ENCODE measurements at places on chromosomes 5 and 9.

DNA sequence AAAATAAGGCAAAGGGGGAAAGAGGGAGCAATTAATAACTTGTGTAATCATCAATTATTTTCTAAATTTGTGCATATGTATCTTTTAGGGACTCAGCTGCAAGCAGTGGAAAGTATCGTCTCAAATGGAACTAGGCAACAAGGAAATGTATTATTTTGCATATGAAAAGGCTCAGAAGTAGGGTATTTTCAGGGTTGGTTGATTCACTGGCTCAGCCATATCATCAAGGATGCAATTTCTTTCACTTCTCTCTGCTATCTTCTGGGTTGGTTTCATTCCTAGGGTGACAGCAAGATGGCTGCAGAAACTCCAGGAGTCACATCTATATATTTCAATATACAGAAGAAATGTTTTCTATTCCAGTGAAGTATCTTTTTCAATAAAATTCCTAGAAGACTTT, 509.8 kb downstream of the DMAC1 start:
- no peak for DNase-seq

DNA sequence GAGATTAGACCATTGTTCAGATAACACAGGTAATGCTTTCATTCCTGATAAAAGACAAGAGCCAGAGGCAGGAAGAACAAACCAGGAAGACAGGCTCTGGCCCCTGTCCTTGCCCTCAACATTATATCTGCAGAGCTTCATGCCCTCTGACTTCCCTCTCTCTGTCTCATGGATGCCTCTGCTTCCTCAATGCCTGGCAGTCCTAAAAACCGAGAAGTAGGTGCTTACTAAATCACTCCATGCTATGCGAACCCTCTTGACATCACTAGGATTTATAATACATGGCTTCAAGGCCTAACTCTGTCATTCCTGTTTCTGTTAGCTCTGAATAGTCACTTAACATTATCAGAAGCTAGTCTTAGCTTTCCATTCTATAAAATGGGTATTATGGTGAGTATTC, 117.8 kb downstream of the TLR4 start:
- no peak for DNase-seq

GRCh38 chr9:35516479-35516878, 26.6 kb downstream of the RUSC2 start:
- DNase-seq: peak; percentile 42

DNA sequence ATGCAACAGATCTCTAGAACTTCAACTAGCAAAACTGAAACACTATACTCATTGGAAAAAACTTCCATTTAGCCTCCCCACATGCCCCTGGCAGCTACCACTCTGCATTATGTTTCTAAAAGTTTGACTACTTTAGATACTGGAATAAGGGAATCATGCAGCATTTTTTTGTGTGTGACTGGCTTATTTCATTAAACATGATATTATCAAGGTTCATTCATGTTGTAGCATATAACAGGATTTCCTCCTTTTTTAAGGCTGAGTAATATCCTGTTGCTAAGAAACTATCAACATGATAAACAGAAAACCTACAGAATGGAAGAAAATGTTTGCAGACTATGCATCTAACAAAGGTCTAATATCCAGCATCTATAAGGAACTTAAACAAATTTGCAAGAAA, 597.9 kb downstream of the DMRTA1 start:
- DNase-seq: no peak

DNA sequence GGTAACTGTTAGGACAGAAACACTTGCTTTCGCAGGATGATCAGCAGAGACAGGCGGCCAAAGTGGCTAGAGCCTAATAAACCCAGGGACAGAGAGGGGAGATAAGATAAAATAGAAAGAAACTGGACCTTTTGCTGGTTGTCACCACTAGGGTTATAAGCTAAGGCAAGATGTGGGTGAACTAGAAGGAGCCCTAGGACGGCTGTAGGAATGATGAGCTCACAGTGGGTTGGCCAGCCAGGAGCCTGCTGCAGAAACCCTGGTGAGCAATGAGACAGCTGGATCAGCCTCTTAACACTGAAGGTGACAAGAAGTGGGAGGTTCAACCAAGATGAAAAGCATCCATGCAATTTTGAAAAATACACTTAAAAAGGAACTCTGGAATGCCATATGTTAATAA, 13.5 kb downstream of the CTNND2 start:
- DNase-seq: no peak

DNA sequence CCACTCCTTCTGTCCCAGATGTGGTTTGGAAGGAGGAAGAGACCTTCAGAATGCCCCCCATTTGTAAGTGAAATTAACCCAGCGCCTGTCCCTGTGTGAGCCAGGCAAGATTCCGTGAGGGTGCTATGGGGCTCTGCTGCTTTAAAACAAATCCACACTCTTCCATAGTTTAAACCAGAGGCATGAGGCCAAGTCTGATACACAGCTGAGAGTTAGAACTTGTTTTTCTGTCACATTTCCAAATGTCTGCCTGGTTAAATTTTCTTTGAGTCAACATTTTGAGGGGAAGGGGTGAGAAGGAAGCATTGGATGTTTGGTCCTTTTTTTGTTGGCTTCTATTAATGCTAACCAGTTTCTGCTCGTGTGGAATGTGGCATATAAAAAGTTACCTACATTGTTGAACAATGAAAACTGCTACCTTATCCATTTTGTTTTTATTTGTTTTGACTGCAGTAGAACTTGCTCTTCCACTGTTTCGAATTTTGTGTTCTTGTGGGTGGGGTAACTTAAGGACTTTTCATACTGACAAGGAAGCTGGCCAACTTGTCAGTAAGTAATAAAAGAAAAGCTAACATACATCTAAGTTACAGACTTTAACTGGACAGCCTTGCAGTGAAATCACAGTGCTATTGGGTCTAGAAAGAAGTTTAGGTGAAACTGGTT, 12.9 kb downstream of the RGMB start:
- DNase-seq: no peak

DNA sequence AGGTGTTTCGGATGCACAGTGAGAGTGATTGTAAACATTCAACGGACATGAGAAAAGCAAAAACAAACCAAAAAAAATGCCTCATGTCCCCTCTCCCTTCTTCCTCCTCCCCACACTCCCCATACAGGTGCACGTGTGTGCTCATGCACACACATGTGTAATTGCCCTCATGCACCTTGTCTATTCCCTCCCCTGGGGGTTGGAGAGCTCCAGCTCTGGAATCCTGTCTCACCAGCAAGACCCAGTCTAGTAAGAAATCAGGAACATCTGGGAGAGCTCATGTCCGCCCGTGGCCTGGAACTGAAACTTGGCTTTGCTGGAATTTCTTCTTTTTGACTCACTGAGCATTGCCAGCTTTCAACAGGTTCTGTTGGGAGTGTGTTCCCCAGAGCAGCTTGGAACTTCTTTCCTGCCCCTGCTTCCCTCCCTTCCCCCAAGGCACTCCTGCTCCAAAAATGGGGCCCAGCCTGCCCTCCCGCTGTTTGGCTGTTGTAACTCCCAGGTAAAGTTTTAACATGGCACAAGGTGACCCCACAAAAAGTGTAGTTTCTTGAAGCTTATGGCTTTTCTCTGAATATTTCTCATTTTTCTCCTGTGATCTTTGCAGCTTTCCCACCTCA, 190.1 kb downstream of the NR3C1 start:
- no peak for DNase-seq

DNA sequence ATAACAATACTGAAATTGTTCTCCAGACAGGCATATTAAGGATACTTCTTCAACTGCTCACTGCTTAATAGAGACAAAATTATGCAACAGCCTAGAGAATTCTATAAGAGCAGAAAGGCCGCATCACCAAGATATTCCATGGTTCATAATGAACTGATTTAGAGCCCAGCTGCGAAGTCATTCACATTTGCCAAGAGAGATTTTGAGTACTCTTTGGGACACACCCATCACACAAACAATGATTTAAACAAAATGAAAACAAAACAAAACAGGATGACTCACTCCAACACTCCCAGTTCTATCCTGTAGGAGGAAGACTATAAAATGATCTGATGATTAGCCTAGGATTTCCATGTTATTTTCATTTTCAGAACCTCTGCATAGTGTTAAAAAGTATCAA, 145.7 kb upstream of the GNA14 start:
- peak; percentile 48 for DNase-seq

DNA sequence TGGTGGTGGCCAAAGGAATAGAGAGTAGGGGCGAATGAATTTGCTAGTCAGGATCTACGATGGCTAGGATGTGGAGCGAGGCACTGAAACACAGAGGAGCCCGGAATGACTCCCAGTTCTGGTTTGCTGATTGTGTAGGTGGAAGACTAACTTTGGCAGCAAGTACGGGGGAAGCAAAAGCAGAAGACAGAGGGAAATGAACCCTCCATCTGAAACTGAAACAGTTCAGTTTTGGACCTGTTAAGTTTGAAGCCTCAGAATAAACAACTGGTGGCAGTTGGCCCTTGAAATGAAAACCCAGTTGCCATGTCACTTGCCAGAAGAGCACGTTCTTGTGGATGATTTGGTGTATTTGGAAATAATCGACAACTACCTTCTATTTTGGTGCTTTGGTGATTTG, 15.4 kb upstream of the SMIM15 start:
- no peak for DNase-seq

- DNase-seq: no peak
Measured at GRCh38 chr5:12695651-12696050, 791.4 kb upstream of the CTNND2 start.

GRCh38 chr5:109922381-109922995, 232.8 kb downstream of the MAN2A1 start:
- DNase-seq: no peak

DNA sequence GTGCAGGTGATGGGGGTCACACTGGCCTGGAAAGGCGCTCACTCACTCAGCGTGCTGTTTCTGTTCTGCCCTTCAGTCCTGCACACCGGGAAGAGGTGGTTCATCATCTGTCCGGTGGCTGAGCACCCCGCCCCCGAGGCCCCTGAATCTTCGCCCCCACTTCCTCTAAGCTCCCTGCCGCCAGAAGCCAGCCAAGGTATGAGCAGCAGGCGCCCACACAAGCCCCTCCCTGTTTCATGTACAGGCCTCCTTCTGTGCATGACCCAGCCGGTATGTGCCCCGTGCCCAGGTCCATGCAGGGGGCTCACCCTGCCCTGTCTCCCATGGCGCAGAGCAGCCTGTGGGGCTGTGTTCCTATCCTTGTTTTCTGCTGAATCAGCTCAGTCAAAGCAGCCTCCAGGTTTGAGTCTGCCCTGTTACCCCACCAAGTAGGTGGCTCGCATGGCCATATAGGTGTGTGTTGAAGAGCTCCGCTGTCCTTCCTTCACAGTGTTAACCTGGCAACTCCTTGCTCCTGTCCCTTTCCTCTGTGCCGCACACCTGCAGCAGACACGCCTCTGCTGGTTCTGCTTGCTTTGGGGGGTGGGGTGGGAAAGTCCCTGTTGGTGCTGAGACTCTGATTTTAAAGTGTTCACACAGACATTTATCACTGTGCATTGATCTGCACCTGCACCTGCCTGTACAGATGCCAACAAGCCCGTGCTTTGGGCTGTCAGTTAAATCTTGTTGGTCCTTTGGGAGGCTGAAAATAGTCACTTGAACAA, 84.8 kb downstream of the WNK2 start:
- no peak for DNase-seq

- DNase-seq: no peak
Measured at GRCh38 chr5:1887588-1888360, 5.0 kb upstream of the IRX4 start.

- DNase-seq: no peak
Measured at GRCh38 chr9:3329361-3329760, 196.4 kb downstream of the RFX3 start.

- no peak for DNase-seq
Measured at GRCh38 chr9:128685636-128686489, 3.2 kb upstream of the SET start.

DNA sequence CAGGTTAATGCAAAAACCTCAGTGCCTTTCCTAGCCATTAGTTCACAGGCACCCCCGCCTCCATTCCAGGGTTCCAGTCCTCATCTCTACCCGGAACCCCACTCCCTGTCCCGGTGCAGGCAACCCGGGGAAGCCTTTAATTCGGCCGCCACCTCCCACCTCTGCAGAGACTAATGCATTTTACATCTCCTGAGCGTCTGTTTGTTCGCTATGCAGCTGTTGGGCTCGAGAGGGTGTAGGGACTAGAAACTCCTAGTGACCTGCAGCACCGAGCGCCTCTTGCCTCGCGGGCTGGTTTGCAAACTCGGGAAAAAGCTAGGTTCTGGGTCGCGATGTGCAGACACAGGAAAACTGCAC, 3.6 kb downstream of the GDNF start:
- no peak for DNase-seq

DNA sequence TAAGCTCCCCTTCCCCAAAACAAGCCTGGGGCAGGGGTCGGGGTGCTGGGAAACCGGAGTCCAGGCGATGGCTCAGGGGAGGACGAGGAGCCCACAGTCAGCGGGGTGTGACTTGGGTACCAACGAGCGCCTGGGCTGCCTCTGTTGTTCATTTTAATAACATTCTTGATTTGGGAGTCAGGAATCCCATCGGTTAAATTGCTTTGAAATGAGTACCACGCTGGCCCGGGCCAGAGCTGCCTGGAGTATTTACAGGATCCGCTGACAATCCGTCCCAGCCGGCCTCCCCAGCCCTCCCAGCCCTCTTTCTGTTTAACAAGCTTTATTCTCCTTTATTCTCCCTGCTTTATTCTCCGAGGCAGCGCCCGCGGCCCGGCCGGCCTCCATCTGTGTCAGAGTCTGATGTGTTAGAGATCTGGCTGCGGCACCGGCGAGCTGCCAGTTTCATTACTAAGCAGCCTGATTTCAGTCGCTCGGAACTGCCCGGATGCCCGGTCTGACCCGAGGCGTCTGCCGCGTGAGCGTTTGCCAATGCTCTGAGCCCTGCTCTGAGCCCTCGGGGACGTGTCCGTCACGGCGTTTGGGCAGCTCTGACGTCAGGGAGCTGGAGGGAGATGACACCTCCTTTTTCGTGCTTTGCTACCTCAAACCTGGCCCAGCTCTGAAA, 16.5 kb upstream of the QRFP start:
- DNase-seq: no peak

- DNase-seq: no peak
Measured at GRCh38 chr5:10360686-10361085, 7.2 kb downstream of the MARCHF6 start.

- DNase-seq: no peak
Measured at GRCh38 chr5:53948598-53948997, 361.8 kb downstream of the ARL15 start.

All from LoVo (cell line).